ENCODE measurements at places on chromosomes 3 and 15. TPM values are rescaled to one million over a fixed set of nuclear protein-coding genes. Genes with fewer than 3 reads are reported as not detected.

The RHO gene
- total RNA-seq, result not detected

The MAP1A gene
- total RNA-seq, result 60.9 TPM

The GOLGA8H gene
- under 0.01 TPM for total RNA-seq

The TUBGCP5 gene
- total RNA-seq, result 31.1 TPM

The ACTRT3 gene
- 5.2 TPM for total RNA-seq

The NDN gene
- 35.1 TPM for total RNA-seq

The SLC30A4 gene
- 11.9 TPM for total RNA-seq

- no peak for DNase-seq
Observed at GRCh38 chr3:70276901-70277300, 35.5 kb downstream of the MDFIC2 start.

DNA sequence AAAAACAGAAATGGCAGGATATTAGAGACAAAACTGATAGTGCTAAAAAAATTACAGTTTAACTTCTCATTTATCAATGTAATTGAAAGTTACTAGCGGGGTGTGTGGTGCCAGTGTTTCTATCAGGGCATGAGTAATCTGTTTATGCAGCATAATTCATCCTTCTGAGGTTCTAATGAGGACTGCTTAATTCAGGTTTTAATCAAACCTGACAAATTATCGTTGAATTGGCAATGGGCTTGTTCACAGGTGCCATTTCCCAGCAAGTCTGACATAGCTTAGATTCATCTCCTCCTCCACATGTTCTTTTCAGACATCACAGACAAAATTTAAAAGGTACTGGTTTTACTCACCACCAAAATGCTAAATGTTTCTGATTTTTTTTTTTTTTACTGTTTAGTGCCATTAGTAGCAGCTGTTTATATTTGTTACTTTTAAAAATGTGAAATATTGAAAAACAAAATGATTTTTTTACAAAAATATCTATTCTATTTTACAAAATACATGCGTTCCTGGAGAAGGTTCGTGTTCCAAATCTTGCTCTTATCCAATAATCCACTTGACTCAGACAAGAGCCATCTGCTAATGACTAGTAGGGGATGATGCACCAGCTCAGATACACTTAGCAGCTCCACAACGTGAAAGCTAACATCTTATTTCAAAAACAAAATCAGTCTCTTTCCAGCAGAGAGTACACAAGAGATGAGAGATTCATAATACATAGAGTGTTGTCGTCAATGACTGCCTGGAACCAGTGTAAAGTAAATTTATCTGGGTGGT, 447.7 kb upstream of the DPPA4 start:
- no peak for DNase-seq

GRCh38 chr3:105564546-105565288, 198.0 kb downstream of the ALCAM start:
- DNase-seq, result no peak

DNA sequence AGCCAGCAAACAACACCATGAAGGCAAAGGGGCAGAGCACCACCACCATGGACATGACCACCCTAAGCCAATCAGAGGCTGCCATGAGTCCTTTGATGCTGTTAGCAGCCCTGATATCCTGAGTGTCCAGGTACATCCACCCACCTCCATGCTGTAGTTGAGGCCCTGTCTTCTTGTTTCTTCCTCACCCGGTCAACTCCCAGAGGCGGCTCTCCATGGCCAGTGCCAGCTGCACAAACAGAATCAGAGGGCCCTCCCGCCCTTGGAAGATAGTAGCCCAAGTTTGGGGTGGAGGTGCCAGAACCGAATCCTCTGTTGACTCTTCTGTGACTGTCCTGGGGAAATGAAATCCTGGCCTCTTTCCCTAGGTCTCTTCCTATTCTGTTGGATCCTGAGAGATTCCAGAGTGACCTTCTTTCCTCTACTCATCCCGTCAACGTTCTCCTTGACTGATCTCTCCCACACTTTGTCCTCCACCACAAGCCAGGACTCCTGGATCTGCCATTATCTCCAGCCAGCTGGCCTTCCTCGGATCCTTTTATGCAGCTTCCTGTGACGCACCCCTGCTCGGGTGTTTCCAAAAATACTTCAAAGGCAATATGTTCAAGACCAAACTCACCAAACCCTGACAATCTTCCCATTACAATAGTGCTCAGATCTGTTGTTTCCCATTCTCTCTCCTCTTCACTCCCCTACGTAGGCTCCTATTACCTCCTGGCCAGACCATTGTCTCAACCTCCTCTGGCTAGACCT, 45.4 kb upstream of the DLG1 start:
- DNase-seq, result peak; percentile 53

GRCh38 chr3:72720566-72720965, 127.7 kb downstream of the SHQ1 start:
- DNase-seq, result no peak

GRCh38 chr15:67010898-67011616, 54.3 kb upstream of the SMAD3 start:
- DNase-seq, result peak; percentile 39

DNA sequence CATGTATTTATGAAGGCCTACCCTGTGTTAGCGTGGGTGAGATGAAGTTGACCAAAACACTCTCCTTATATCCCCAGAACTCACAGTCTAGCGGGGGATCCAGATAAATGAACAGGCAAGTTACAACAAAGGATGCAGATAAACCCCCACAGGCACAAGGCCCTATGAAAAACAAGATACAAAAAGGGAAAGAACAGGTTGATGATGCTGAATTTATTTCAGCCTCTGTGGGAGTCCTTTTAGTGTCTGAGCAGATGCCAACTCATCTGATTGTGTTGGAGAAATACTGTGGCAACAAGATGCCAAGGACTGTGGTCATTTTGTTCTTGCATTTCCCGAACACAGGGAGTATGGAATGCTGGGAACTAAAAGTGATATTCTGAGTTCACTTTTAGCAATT, 300.0 kb downstream of the CHST2 start:
- no peak for DNase-seq

- DNase-seq, result no peak
Observed at GRCh38 chr15:55222588-55222987, 25.8 kb upstream of the RSL24D1 start.

DNA sequence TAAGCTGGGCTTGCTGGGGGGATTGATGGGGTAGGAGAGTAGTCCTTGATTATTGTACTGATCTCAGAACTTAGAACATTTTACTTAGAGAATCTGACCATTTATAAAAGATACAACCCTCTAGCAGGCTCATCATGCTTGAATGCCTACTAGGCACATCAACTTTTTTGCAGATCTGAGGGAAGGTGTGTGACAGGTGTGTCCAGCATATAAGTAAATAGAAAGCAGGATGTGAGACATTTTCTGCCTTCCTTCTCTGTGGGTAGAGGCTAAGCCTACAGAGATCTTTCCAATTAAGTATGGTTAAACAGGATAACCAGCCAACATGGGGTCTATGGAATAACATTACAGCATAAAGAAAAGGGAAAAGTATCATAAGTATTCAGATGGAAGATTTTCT, 159.1 kb downstream of the AKAP13 start:
- DNase-seq, result no peak

- peak; percentile 80 for DNase-seq
Observed at GRCh38 chr3:182241766-182242488, 530.2 kb downstream of the SOX2 start.

DNA sequence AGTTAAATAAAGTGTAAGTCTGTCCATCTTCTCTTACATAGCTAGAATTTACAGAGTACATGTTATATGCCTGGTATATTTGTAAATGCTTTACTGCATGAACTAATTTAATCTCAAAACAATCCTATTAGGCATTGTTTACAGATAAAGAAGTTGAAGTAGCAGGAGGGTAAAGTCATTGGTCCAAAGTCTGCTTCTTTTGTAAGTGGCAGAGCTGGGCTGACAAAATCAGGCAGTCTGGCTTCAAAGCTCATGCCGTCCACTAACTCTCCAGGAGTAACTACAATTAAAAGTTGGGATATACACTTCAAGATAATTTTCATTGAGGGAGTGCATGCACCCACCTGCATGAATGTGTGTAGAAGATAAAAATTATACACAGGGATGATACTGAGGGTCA, 27.3 kb downstream of the VGLL3 start:
- no peak for DNase-seq

DNA sequence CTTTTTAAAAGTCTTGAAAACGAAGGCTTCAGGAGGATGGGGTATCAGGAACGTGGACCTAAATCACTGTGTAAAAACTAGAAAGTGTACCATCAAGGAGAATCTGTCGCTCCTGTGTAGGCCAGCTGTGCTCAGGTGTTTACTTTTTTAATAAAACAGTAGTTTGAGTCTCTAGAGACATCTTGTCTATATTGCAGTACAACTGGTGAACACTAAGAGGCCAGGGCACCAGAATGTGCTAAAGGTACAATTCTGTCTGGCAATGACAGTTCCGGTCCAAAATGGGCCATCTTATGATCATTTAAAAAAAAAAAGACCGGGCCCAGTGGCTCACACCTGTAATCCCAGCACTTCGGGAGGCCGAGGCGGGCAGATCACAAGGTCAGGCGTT, 61.8 kb upstream of the MCF2L2 start:
- DNase-seq, result no peak

- DNase-seq, result no peak
Observed at GRCh38 chr15:47283246-47283645, 434.1 kb upstream of the SEMA6D start.

- DNase-seq, result no peak
Observed at GRCh38 chr3:25686766-25687165, 22.1 kb upstream of the TOP2B start.

- DNase-seq, result no peak
Observed at GRCh38 chr3:111047042-111047441, 24.6 kb upstream of the NECTIN3 start.
